ENCODE measurements at places on chromosomes 7 and 10.

DNA sequence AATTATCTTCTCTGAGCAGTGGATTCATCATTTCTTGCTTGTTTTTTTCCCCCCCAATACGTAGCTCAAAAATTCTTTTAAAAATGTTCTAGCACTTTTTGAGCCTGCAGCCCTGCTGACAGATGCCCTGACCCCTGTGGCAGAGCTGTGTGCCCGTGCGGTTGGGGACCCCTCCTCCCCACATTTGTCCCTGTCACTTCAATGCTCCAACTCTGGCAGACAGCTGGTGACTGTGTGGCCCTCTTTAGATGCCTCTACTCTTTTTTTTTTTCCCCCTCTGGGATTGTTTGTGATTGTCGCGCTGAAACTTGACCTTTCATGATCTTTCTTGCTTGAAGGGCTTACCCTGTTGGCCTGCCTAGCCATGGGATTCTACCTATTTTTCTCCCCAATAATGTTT is 214.1 kb downstream of the TMEM178B start:
- DNase-seq, result no peak

DNA sequence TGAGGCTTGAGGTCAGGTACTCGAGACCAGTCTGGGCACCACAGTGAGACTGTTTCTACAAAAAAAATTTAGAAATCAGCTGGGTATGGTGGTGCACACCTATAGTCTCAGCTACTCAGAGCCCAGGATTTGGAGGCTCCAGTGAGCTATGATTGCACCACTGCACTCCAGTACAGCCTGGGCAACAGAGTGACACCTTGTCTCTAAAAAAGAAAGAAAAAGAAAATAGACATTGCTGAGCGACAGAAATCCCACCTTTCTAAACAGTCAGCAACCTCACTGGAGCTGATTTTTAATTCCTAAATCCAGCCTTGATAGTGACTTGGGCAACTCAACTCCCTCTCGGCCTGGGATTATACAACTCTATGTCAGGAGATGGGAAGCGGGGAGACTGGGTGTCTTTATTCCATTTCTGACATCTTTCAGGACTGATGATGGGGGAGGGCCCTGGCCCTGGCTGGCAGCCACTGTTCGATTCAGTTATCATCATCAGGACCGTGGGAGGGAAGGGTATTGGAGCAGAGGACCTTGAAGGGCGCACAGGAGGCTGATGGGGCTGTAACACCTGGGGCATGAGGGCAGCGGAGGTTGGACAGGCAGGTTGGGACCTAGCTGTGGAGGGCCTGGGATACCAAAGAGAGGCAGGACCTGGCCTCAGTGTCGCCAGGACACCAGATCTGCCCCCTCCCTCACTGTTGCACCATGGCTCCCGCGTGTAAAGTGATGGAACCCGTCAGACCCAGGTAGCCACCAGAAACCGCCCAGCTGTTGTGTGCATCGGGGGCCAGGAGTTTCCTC is 14.7 kb downstream of the HSPB1 start:
- no peak for DNase-seq

- peak; percentile 24 for DNase-seq
These were observed 145.6 kb downstream of the PFKFB3 start for GRCh38 chr10:6348096-6348874.

DNA sequence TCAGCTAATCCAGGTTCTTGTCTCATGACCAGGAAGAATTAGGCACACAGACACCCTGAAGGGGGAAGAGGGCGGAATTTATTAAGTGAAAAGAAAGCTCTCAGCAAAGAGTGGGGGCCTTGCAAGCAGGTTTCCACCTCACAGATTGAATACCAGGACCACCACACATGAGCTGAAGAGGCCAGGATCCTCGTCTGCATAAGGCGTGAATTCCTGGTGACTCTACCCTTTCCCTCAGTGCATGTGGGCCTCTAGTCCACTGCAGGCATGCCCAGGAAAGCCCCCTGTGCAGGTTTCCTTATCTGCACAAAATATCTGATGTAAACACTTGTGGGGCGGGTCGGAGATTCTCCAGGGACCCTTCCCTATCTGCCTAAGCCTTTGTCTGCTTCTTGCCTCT is 782.1 kb upstream of the LRRN3 start:
- no peak for DNase-seq

- peak; percentile 71 for DNase-seq
These were observed 48.1 kb upstream of the TARP start for GRCh38 chr7:38321515-38321944.

DNA sequence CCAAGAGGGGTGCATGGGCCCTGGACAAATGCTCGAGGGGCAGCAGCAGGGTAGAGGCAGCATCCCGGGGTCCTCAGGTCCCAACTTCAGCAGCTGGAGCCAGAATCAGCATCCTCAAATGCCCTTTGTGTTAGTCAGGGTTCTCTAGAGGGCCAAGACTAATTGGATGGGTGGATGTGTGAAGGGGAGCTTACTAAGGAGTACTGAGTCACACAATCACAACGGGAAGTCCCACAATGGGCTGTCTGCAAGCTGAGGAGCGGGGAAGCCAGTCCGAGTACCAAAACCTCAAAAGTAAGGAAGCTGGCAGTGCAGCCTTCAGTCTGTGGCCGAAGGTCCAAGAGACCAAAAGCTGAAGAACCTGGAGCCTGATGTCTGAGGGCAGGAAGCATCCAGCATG is 162.9 kb upstream of the TCERG1L start:
- no peak for DNase-seq

DNA sequence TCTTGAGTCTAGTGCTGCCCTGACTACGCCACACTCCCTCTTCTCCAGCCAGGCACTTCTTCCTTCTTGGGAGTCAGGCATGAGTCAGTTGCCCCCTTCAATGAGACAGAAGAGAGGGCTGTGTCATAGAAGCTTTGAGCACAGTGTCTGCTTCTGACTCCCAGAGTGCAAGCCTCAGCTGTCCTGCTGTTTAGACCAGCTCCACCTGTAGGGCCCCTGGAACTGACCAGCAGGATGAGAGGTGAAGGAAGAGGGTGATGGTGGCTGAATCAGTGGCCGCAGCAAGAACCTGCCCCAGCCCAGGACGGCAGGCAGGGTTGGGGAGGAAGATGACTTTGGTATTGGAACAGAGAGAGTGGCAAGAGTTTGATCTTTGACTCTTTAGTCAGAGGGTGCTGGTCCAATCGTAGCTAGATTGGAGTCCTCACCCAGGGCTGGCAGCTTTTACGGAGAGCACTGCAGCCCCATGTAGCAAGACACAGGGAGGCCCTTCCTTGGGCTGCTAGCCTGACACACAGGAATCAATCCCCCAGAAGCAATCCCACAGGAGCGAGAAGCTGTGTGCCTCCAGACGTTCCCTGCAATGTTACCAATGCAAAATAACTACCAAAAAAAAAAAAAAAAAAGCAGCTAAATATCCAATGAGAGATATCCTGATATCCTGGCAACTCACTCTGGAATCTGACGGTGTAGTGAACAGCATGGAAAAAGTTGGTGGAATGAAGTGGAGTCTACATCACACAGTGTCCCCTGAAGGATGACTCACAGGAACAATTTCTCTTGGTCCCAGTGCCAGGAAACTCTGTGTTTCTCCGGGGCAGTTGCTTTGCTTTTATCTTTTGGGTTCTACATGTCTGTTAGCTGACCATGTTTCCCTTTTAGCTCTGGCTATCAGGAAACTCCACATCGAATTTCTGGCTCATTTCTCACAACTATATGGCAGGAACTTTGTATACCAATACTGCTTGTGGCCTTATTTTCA is 6.9 kb downstream of the C10orf62 start:
- DNase-seq, result peak; percentile 87

DNA sequence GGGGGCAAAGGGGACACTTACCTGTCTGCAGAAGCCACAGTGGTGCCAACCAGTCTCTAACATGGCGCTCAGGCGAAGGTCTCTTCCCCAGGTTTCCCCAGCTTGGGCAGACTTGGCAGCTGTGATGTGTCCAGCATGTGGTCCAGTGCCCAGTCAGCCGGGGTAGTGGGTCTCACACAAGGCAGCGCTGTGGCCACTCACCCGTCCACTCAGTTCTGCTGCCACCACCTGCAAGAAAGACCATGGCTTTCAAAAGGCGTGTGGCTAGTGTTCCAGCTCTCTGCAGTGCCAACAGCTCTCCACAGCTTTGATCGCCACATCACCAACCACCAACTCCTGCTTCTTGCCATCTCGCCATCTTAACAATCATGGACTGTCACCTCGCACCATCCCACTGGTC is 259.6 kb downstream of the USP6NL start:
- DNase-seq, result no peak

DNA sequence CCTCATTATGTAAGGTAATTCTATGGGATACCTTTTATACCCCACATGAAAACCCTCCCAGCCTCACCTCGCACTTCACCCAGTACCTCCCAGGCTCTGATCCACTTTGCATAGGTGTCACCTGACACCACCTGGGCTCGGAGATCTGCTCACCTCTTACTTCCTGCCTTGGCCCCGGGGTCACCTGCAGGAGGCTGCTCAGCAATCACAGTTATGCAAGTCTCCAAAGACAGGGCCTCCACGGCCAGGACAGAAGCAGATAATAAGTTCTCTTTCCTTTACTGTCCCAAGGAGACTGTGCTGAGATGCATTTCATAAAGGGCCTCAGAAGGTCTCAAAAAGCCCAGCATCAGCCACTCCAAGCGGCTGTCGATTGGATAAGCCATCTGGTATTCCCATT is 112.4 kb upstream of the PPP2R2D start:
- no peak for DNase-seq

DNA sequence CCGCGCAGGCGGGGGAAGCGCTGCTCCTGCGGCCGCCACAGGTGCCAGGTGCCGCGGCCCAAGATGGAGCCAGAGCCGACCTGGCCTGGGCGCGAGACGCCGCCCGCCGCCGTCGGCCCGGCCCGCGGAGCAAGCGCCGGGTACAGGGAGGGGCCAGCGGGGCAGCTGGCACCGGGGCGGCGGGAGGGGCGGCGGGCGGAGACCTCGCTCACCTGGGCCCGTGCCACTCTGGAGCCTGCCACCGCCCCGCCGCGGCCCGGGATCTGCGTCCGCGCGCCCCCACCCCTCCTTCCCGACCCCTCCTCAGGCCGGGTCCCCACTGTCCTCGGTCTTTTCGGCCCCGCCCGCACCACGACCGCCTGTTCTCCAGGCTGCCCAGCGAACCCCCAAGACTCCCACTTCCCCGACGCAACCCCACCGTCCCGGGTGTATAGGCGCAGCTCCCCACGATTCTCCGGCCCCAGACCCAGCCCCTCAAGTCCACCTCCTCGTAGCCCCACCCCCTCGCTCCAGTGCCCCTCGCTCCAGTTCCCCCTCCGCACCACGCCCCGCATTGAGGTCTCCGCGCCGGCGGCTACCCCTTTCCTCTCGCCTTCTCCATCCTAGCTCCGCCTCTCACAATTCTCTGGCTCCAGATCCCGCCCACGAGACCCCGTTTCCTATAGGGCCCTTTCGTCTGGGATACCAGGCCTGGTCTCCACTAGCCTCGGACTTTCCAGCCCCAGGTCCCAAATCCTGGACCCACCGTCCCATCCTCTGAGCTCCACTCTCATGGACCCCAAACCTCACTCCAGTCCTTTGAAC is at the start of gene GPRIN2:
TSS of gene GPRIN2 (minus strand) at position 144 of the 804 bp plus-strand sequence. CDS start 5,922 bp downstream, outside the sequence.
- no peak for DNase-seq

DNA sequence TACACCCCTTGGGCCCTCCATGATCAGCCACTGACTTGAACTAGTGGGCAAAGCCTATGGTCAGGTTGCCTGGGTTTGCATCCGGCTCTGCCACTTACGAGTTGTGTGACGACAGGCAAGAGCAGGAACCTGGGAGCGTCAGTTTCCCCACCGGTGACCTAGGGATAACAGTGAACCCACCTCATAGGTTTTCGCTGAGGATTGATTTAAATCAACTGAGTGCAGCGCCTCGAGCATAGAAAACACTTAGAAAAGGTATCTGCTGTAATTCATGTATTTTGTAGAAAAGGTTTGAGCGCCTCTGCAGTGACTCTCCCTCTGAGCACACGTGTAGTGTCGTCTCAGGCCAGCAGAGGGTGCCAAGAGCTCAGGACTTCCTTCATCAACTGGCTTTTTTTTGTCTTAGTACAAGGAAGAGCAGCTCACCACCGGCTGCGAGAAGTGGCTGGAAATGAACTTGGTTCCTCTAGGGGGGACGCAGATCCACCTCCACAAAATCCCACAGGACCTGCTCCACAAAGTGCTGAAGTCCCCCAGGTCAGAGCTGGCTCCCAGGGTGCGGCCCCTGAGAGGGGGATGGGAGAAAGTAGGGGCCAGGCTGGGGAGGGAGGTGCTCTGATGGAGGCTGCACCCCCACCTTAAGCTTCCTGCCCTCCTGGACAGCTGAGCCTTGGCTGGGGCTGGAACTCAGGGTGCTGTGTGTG is 27.7 kb downstream of the BTBD16 start:
- DNase-seq, result peak; percentile 74
